ENCODE measurements at places on chromosomes 7 and 10.

DNA sequence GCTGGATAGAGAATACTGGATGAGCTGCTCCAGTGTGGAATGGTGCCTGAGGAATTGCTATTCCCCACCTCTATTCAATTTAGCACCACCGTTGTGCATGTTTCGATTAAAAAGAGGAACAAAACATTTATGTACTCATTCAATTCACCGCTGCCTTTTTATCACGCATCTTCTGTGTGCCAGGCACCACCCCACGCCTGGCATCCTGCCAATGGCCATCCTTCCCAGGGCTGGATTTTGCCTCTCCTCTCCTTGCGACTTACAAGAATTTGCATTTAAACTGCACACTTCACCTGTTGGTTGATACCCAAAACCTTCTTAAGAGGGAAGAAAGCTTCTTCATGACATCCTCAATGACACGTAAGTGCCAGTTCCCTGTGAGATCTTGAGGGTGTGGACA is 110.2 kb upstream of the DPP6 start:
- DNase-seq, result no peak

DNA sequence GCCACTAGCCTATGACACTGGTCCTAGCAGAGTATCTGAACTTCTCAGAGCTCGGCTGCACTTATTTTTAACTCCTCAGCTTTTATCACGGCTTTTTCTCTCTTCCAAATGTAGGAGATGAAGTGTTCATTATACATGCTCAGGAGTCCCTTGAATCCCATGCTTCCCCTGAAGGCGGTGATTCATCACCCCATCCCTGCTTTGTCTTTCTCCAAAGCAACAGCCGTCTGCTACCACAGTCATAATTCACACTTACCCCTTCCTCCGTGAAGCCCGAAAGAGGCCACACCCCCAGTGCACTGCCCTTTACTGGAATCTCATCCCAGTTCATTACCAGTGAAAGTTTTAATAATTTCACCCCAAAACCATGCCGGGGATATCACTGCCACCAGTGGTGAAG is 301.5 kb upstream of the SHH start:
- DNase-seq, result no peak

DNA sequence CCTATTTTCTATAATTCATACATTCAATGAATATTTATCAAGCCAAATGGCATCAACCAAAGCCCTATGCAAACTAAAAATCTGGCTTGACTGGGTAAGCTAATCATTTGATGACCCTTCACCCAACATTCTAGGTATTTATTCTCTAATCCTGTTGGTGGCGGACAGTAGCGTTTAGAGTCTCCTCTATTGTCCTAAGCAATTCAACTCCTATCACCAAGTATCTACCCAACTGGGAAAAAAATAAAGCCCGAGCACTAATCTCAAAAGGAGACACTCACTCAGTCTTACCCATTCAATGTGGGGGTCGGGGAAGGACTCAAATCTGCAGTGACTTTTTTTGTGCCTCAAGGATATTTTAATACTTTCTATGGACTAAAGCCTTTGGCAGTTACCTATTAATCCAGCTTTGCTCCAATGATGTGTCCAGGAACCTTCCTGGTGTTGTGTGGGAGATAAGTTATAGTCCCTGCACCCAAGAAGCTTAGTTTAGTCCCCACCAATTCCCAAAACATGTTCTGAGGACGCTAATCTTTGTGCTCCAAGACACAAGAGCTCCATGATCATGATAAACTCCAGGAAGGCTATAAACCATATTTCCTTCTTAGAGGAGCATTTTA is 30.6 kb downstream of the DNMBP start:
- DNase-seq, result no peak

GRCh38 chr10:71045936-71046335 is 157.6 kb upstream of the PCBD1 start:
- DNase-seq, result no peak

DNA sequence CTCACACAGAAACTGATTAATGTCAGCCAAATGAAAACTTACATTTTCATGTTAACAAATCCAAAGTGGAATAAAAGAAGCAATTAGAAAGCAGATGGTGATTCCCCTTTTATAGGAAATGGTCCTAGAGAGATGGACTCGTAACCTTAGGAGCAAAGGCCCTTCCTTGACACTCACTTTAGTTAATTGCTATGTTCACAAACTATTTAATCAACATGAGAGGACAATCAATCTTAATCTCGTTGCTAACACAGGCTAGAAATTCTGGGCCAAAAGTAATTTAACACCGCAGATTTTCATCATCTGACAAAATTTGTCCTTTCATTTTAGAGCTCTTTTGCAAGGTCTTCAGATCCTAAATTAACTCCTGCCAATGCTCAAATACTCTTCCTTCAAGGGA is 64.0 kb upstream of the DNAJB12 start:
- DNase-seq, result no peak

DNA sequence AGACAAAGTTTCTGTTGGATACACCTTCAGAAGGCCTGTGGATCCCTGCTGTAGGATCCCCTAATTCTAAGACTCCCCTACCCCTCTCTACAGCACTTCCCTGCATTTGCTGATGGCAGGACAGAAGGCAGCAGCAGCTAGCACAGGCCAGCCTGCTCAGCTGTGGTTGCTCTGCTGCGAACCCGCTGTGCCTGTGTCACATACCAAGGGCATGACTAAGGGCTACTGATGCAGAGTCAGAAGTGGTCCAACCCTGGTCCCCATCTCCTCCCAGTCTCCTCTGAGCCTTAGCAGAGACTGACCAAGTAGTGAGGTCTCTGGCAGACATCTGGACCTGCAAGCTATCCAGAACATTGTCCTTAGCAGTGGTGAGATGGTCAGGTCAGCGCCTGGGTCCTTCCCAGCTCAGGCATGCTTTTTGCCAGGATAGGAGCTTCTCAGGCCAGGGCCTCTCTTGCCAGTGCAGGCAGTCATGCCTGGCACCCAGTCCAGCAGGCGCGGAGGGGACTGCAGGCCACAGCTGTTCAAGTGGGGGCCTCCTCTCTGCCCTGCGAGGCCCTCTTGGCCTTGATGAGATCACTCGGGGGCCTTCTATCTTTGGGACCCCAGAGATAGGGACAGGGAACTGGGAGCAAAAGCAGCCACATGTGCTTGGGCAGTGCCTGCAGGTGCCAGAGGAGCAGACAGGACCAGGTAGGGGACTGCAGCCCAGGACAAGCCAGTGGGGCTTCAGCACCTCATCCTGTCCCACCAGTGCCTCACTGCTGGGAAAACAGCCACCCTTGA is 146.4 kb downstream of the ZNF248 start:
- DNase-seq, result no peak

DNA sequence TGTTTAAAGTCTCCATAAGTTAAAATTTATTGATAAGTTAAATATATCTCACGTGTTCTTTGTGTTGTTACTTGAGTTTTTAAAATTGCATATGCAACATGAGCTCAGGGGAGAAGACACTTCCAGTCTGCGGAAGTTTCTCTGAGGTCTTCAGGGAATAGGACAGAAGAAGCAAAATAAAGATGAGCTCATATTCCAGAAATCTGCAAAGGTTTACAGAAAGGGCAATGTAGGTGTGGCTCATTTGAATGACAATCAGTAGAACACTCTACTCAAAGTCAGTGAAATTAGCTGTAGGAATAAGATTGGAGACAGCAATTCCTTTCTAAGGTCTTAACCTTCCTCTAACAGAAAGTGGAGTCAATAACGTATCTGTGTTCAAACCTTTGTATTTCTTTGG is 53.7 kb downstream of the CACNA2D1 start:
- DNase-seq, result no peak

DNA sequence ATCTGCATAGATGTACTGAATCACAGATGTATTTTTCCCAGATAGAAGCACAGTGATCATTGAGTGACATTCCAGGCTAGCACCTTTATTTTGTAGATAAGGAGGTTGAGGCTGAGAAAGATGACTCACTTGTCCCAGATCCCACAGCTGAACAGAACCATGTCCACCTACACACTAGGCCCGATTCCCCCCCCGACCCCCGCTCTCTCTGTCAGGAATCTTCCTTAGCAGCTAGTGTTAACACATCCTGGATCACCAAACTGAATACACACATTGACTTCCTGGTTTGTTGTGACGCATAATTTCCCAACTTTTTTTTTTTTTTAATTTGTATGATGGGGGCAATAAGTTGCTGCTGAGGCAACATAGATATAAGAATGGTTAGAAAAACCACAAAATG is 5.2 kb downstream of the SFMBT2 start:
- no peak for DNase-seq
